HAP-1 (cell line): ENCODE measurements at places on chromosomes 7 and 10.

- peak; percentile 14 for DNase-seq
These were observed 11.3 kb downstream of the CPA2 start for GRCh38 chr7:130277763-130278643.

DNA sequence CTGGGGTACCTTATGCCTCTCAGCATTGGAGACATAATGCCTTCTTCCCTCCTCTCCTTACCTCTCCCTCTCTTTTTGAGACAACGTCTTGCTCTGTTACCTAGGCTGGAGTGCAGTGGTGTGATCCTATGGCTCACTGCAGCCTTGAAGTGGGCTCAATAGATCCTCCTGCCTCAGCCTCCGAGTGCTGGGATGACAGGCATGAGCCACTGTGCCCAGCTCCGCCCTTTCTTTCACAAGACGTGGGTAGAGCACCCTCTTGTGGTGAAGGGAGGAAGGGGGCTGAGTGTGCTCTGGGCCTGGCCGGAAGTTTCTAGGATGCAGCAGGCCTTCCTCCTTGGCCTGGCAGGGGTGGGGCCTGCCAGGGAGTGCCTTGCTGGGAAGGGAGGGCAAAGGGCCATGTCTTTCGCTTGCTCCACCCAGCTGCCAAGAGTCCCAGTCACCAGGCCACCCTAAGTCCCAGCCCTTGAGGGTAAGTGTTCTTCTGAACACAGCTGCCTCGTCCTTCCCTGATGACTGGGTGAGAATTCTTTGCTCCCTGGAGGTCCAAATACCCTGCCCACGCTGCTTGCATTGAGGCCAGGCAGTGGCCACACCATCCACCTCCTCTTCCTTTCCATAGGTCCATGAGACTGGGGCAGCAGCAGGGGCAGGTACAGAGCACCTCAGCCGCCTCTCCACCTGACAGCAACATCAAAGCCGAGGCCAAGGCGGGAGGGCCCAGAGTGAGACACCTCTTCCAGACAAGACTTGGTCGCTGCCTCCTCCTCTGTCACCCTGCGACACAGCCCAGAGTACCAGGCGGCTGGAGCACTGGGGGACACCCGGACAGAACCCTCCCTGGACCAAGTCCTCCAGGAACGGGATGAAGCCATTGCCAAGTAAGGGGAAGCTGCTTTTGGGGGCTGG, 3.7 kb downstream of the ABHD11 start:
- peak; percentile 92 for DNase-seq

GRCh38 chr10:109895095-109895818, 28.1 kb downstream of the XPNPEP1 start:
- DNase-seq, result no peak

DNA sequence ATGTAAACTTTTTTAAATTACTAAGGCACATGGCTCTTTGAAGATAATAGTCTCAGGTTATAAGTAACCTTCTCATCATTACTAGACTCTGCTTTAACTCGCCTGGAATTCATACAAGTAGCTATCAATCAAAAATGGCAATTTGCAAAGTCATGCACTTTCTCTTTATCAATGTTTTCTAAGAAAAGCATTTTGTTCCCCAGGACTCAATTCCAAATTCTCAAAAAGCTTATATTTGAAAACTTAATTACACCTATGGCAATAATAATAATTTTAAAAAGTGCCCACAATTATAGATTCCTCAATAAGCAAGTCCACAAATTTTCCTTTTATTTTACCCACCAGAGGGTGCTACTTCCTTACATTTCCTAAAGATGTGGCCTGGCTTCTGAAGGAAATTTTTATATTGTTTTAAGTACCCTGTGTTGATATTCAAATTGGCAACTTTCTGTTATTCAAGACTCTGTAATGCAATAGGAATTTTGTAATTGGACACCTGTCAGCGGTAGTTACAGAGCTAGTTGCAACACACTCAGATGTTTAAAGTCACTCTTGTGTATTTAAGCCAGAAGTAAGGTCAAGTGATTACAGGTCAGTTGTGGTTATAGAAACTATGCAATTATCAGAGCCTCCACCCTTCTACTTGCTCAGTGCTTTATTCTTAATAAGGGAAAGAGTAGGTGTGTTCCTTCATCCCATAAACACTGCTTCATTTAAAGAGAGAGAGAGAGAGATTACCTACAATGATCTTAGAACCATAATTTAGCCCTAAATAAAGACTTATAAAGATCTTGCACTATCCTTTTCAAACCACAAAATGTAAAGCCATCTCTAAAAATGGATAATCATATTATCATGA, 47.1 kb upstream of the HYAL4 start:
- peak; percentile 87 for DNase-seq

DNA sequence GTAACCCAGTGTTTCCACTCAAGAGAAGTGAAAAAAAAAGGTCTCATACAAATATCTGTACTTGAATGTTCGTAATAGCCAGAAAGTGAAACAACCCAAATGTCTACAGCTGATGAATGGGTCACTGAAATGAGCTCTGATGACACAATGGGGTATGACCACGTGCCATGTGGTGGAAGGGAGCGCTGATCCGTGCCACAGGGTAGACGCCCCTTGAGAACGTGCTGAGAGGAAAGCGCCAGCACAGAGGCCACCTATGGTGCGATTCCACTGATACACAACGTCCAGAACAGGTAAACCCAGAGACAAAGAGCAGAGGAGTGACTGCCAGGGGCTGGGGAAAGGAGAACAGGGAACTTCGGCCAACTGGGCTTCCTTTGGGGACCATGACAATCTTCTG, 50.3 kb downstream of the MAD1L1 start:
- no peak for DNase-seq

GRCh38 chr10:71243756-71244395, 31.5 kb downstream of the UNC5B start:
- DNase-seq, result no peak

DNA sequence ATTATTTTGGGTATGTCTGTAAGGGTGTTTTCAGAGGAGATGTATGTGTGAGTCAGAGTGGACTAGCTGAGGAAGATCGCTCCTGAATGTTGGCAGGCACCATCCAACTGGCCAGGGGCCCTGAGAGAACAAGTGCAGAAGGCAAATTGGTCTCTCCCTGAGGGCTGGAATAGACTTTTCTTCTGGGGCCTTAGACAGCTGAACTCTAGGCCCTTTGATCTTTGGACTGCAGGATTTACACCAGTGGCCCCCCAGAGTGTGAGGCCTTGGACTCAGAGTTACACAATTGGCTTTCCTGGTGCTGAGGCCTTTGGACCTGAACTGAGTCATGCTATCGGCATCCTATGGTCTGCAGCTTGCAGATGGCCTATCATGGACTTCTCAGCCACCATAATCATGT, 217.2 kb downstream of the REEP3 start:
- no peak for DNase-seq

DNA sequence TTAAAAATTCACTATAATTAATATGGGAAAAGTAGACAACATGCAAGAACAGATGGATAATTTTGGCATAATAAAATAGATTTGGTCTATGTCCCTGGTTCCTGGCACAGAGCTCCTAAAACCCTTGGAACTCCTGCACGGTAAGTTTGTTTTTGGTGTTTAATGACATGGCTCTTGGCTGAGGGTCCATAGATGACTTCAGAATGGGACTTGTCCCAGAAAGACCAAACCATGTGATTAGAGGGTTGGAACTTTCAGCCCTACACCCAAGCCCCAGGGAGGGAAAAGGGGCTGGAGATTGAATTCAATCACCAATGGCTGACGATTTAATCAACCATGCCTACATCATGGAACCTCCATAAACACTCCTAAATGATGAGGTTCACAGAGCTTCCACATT, 12.6 kb upstream of the GSDME start:
- no peak for DNase-seq

DNA sequence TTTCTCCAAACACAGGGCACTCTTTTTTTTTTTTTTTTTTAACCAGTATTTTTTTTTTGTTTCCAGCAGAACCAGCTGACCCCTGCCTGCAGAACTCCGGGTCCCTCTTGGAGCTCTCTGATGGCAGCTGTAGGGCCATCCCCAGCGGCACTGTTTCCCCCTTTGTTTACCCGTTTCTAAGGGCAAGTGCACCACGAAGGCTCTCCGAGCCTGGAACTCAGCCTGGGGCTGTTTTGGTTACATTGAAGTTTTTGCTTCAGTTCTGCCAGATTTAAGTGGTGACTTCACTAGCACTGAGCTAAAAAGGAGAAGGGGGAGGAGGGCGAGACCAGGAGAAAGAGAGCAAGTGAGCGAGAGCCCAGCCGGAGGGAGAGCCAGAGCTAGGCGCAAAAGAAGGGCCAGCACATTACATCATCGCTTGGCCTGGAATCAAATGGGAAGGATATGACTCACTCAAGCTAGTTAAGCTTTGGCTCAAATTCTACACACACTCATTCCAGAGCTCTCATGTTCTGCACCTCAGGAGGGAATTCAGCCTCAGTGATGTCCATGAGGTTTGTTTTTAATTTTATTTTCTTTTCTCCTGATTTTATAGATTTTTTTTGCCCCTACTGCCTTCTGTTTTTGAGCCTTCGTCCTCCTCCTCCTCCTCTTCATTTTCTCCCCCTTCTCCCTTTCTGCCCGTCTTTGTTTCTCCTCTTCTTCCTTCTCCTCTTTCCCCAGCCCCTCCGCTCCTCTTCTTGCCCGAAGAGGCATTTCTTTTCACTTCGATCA, 272.3 kb downstream of the TRIL start:
- peak; percentile 65 for DNase-seq

DNA sequence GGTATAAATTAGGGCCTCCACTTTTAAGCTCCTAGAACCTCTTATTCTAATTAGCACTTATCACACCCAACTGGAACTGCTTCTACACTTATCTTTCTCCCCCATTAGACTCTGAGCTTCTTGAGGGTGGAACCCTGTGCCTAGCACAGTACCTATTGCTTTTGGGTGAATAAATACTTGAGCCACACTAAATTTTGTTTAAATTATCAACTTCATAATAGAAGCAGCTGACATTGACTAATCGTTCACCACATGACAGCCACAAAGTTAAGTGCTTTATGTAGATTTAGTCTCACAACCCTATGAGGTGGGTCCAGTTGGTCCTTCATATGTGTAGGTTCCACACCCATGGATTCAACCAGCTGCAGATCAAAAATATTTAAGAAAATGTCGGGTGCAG, 36.0 kb upstream of the DNAJB12 start:
- DNase-seq, result no peak

- no peak for DNase-seq
These were observed 421.4 kb downstream of the SDK1 start for GRCh38 chr7:3722396-3722922.

GRCh38 chr7:121083138-121083789, 94.8 kb downstream of the CPED1 start:
- no peak for DNase-seq

GRCh38 chr7:31633894-31634494, 53.0 kb upstream of the PPP1R17 start:
- peak; percentile 72 for DNase-seq
